ENCODE measurements at places on chromosomes 5 and 9. TPM values are rescaled to one million over a fixed set of nuclear protein-coding genes. Genes with fewer than 3 reads are reported as not detected.

DEPDC1B gene
- 2.1 TPM for total RNA-seq

SLC25A25 gene
- 12.6 TPM for total RNA-seq

IL4 gene
- total RNA-seq, result not detected

CSF2 gene
- not detected for total RNA-seq

ALDH1A1 gene
- total RNA-seq, result 5.0 TPM

CARD6 gene
- total RNA-seq, result 7.8 TPM

GPR150 gene
- total RNA-seq, result 0.26 TPM

SLC6A7 gene
- not detected for total RNA-seq

NIPAL4 gene
- total RNA-seq, result 5.3 TPM

ZDHHC11B gene
- 0.51 TPM for total RNA-seq

IFNB1 gene
- total RNA-seq, result 0.26 TPM

TMEM167A gene
- total RNA-seq, result 51.1 TPM

NDST1 gene
- 17.1 TPM for total RNA-seq

PLEKHG4B gene
- total RNA-seq, result not detected

ZNF608 gene
- 4.6 TPM for total RNA-seq

ARID3C gene
- total RNA-seq, result 0.26 TPM

MCIDAS gene
- 0.13 TPM for total RNA-seq

NMUR2 gene
- not detected for total RNA-seq

GALNT10 gene
- total RNA-seq, result 3.9 TPM

CYSTM1 gene
- total RNA-seq, result 22.4 TPM

CCDC192 gene
- total RNA-seq, result not detected

FBLL1 gene
- not detected for total RNA-seq

MYMK gene
- not detected for total RNA-seq

ADRA1B gene
- total RNA-seq, result under 0.01 TPM

SOX30 gene
- total RNA-seq, result under 0.01 TPM

SLCO6A1 gene
- total RNA-seq, result under 0.01 TPM

GABBR2 gene
- total RNA-seq, result not detected

TOR1A gene
- total RNA-seq, result 12.7 TPM

PROB1 gene
- 0.51 TPM for total RNA-seq

CD14 gene
- total RNA-seq, result 3.2 TPM

CERT1 gene
- total RNA-seq, result 25.3 TPM

CTSV gene
- total RNA-seq, result 17.4 TPM

CAMSAP1 gene
- 26.2 TPM for total RNA-seq

CMYA5 gene
- total RNA-seq, result 0.77 TPM
